ENCODE measurements at places on chromosomes 1 and 21.

GRCh38 chr1:13642306-13643004, 57.5 kb upstream of the PRDM2 start:
- no peak for DNase-seq

DNA sequence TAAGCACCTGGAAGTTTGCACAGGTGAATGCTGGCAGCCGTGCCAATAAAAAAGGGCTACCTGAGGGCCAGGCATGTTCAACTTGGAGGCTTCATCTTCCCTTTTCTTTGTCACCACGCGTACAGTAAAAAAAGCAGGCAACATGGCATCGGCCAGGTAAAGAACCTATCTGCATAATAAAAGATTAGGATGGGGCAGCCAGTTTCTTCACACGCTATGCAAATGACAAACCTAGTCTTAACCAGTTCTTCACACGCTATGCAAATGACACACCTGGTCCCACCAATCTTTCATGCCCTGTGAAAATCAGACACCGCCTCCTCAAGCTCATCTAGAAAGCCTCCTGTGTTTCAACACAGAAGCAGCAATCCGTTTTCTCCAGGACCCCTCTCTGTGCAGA, 413.4 kb downstream of the HLX start:
- no peak for DNase-seq

DNA sequence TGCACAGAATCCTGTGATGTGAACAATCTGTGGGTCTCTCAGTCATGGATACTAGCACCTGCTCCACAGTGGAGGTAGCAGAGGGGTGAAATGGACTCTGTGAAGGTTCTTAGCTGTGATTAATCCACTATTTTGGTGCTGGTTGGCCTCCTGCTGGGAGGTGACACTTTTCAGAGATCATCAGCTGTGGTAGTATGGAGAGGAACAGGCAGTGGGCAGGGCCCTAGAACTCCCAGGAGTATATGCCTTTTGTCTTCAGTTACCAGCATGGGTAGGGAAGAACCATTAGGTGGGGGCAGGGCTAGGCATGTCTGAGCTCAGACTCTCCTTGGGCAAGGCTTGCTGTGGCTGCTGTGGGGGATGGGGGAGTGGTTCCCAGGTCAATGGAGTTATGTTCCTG, 54.0 kb upstream of the KCNJ15 start:
- no peak for DNase-seq

DNA sequence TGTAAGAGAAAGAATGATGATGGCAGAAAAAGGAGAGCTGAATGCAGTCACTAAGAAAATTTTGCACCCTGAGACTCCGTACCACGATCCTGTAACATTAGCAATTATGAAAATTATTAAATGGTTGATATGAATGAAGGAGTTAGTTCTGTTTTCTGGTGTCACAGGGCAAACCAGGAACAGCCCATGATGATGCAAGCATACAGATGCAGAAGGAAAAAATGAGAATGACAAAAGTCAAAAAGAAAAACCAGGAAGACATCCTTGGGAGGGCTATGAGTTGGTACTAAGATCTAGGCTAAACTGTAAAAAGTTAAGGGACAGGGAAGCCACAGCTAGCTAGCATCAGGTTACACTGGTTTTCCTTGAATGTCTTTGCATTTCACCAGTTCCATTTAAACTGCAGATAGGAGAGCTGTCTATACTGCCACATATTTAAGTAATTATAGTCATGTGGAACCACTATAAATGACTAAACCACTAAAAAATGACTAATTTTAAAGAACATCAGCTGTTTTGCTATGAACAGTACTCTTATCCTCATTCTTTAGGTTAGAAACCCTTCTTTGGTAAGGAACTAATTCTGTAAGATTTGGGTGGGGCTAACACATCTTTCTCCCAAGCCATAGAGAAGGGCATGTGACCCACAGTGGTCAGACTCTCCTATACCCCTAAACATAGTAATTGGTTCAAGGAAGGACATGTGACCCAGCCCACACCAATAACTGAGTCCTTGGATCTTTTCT, 11.4 kb downstream of the DOCK7 start:
- no peak for DNase-seq

DNA sequence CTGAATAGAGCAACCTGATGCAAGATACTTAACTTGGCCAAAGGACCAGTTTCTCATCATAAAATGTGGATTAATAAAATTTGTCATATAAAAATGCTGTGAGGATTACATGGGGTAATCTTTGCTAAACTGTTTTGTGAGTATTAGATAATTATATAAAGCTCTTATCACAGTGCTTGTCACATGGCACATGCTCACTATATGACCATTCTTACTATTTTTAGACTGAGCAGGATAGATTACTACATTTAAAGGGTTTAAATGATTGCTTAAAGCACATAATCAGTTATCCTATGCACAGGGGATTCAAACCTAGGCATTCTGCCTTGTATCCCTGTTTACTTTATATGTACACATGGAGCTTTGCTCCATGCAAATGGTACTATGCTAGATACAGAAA, 82.9 kb upstream of the COL24A1 start:
- no peak for DNase-seq

- DNase-seq = peak; percentile 52
Observed at GRCh38 chr21:42818328-42818749, 61.0 kb downstream of the WDR4 start.

DNA sequence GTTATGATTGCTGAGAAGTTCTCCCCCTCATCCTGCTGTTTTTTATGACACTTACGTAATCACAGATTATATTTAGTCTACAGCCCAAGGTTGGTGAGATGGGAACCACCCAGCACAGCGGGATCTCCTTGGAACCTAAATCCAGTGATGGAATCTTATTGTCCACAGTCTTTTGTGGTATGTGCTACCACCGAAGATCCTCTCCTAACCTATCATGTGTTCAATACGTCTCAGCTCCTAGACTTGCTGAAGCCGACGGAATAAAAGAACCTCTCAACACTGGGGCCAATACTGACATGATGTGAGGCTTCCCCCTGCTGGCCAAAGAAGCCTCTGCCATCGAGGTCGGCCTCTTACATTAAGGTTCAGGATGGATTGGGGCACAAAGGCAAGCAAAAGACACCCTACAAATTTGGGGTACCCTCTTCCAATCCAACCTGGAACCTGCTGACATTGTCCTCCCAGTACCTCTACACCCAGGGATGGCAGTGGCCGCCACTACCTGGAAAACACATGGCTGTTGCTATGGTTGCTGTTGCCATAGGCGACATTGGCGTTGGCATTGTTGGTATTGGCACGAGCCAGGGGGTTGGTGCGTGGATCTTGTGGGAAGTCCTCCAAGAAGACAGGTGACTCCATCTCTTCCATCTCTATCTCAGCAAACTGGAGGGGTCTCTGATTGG, 19.4 kb upstream of the KIF21B start:
- peak; percentile 65 for DNase-seq

Data from NCI-H1105 treated with DMSO at 0.1 percent for 48 hours (cell line).